ENCODE measurements at places on chromosomes 3 and 15. TPM values are rescaled to one million over a fixed set of nuclear protein-coding genes. Genes with fewer than 3 reads are reported as not detected.
A peak's percentile ranks its signal among the peaks of the same experiment; 100 is the strongest.

Gene GALK2
- 26.1 TPM for total RNA-seq

Gene AGTR1
- total RNA-seq: not detected

Gene PLA2G4E
- total RNA-seq: not detected

Gene CHST13
- total RNA-seq: not detected

Gene NR2F2
- not detected for total RNA-seq

Gene LEKR1
- total RNA-seq: 2.4 TPM

Gene POLG
- total RNA-seq: 102 TPM

Gene CCDC54
- not detected for total RNA-seq

Gene DOCK3
- 2.1 TPM for total RNA-seq

Gene DISP2
- 0.08 TPM for total RNA-seq

DNA sequence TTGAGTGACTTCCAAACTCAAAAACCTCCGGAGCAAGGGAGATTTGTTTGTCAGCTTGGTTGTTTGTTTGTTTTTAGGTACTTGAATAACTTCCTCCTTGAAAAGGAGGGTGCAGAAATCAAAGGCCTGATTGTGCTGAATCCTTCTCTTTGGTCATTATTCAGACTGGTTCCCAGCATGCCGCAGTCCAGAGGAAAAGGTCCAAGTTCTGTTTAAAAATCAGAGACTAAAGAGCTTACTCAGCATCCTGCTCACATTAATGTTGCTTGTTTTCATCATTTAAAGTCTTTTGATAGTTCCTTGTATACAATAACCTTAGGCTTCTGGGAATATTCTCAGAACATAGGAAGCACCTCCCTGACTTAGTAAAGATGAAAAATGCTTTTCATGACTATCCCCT is 982 bp upstream of the SCG3 start:
- peaks cover 53% of the 10 kb centered on the region for H3K27me3 ChIP-seq
- no peak overlapping the region for H3K4me3 ChIP-seq
- H3K36me3 ChIP-seq: no peaks in the 10 kb centered on the region
- no peak overlapping the region for H3K27ac ChIP-seq
- peaks cover 5% of the 10 kb centered on the region for H3K4me1 ChIP-seq

DNA sequence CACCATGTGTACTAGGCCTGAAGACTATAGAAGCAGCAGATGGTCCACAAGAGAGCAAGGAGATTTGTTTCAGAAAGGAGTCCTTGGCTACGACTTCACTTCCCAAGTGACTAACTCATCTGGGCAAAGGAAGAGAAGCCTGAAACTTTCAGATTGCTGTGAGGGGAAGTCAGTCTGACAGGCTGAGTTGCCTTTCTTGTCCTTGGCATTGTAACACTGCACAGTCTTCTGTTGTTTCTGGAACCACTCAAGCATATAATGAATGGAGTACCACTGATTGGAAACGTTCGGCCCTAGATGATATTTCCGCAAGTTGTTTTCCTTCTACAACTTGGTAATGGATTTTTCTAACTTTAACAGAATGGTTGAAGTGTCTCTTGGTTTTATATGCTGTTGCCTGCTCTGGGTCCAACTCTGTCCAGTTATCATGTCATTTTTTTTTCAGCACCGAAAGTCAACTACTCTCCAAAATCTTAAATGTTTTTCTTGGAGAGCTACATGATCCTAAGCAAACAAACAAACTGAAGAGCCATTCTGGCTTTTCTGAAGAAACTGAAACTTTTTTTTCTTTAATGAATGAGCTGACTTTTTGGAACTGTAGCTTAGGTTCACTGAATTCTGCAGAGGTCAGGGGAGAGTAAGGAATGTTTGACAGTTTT is 685.7 kb downstream of the MECOM start:
- no peak overlapping the region for H3K4me3 ChIP-seq
- H3K27ac ChIP-seq: no peak overlapping the region
- no peaks in the 10 kb centered on the region for H3K4me1 ChIP-seq
- no peak for DNase-seq

DNA sequence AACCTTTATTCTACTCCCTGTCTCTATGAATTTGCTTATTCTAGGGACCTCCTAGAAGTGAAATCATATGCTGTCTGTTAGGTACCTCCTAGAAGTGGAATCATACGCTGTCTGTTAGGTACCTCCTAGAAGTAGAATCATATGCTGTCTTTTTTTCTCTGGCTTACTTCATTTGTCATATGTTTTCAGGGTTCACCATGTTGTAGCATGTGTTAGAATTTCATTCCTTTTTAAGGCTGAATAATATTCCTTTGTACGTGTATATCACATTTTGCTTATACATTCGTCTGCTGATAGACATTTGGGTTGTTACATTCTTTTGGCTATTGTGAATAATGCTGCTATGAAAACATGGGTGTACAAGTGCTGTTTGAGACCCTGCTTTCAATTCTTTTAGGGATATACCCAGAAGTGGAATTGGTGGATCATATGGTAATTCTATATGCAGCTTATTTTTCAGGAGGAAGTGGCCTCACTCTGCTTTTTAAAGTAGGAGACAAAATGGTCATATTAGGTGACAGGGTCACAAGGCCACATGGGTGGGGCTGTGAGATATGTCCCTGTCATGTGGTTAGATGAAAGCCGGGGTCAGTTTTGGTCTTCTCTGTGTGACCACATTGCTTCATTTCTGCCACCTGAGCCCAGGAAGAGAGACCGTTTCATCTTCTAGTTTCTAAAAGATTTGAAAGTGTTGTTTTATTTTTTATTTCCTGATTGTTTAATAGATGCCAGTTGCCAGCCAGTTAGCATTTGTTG is 76.7 kb downstream of the FLNB start:
- no peak overlapping the region for H3K4me3 ChIP-seq
- peaks cover 51% of the 10 kb centered on the region for H3K4me1 ChIP-seq
- peaks cover 28% of the 10 kb centered on the region for H3K36me3 ChIP-seq

DNA sequence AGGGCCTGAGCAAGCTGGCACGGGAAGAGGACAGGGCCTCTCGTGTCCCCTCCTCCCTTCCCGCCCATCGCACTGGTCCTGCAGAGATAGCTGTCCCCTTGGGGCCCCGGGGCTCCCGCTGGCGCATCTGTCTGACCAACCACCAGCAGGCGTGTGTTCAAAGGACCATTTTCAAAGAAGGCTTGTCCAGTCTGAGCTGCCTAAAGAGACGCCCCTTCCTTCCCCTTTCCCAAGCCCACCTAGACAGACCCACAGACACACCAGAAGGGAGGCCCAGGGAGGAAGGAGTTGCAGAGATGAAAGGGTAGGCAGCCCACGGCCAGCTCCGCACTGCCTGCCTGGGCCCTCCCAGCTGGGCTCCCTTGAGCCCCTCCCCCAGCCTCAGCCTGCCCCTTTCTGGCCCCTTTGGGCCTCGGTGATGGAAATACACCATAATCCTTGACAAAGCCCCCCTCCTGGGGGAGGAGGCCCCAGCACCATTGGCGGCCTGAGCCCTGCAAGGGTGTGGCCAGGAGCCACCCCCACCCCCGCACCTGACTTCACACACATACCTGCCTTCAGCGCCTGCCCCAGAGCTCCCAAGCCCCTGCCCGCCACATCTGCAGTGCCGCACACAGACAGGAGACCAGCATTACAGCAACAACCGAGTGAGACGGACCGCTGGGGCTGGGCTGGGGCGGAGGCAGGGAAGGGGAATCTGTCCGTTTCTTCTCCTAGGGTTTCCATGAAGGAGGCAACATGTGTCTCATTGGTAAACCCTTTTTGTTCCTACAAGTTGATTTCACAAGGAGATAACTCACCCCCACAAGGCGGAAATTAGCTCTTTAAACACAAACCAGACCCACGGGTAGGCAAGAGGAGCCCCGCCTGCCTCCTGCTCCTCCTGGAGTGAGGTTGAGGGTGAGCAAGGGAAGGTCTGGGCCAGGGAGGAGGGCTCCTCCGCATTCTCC is at the start of gene STRA6:
Gene STRA6, minus strand, starts transcription at position 336 of the 950 bp plus-strand sequence. CDS start 520 bp downstream, outside the sequence.
- H3K27me3 ChIP-seq: no peaks in the 10 kb centered on the region
- H3K4me1 ChIP-seq: no peaks in the 10 kb centered on the region
- DNase-seq: no peak
- no peaks in the 10 kb centered on the region for H3K36me3 ChIP-seq
- no peak within 1 kb of the TSS for H3K4me3 ChIP-seq
- peak within 1 kb of the TSS; percentile 15 for H3K27ac ChIP-seq

GRCh38 chr3:179158336-179159039 is 10.3 kb downstream of the PIK3CA start:
- peaks cover 49% of the 10 kb centered on the region for H3K4me1 ChIP-seq
- no peak overlapping the region for H3K27ac ChIP-seq
- no peaks in the 10 kb centered on the region for H3K27me3 ChIP-seq
- no peaks in the 10 kb centered on the region for H3K36me3 ChIP-seq

Measured in activated naive CD8-positive, alpha-beta T cell treated with anti-CD3 and anti-CD28 coated beads for 36 hours (primary cell).